ENCODE measurements at places on chromosomes 12 and 14.

DNA sequence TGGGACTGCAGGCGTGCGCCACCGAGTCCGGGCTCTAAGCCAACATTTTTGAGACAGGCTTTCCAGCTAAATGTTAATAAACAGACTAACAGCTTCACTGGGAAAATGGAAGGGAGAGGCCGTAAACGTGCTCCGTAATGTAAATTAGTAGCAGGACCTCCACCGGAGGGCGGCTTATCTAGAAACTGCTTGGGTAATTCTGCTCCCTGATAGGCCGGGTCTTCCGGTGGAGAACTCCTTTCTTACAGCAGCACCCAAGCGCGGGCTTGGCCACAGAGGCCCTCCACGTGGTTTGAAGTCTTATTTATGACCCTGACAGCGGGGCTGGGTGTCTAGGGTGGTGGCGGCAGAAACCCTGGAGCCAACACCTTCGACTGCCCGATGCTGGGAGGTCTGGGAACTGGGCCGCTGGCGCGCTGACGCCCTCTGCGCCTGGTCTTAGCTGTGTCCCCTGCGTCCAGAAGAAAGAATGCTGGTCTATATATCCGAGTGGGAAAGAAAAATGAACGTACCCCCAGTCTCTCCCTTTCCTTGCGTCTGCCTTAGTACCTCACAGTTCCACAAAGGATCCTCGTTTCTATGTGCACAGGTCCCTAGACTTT is 1.7 kb downstream of the DPPA3 start:
- no peak for DNase-seq

DNA sequence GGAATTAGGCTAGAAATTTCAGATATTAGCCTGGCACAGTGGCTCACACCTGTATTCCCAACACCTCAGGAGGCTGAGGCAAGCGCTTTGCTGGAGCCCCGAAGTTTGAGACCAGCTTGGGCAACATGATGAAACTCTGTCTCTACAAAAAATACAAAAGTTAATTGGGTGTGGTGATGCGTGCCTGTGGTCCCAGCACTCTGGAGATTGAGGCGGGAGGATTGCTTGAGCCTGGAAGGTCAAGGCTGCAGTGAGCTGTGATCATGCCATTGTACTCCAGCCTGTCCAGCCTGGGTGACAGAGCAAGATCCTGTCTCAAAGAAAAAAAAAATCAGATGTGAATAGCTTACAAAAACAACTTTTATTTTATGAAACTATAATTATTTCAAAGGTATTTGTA is 15.1 kb downstream of the FRMD6 start:
- no peak for DNase-seq

DNA sequence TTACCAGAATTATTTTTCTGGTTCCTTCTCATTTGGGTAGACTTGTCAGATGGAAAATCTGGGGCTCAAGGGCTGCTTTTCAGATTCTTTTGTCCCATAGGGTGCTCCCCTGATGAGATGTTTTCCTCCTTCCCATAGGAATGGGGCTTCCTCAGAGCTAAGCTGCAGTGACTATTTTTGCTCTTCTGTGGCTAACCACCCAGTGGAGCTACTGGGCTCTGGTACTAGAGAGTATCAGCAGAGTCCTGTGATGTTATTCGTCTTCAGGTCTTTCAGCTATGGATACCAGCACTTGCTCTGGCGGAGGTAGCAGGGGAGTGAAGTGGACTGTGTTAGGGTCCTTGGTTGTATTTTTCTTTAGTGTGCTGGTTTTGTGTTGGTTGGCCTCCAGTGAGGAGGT is 716.1 kb upstream of the LMO3 start:
- no peak for DNase-seq

GRCh38 chr14:95106971-95107370 is 50.4 kb downstream of the DICER1 start:
- DNase-seq: no peak

- DNase-seq: no peak
Measured at GRCh38 chr12:24228371-24228770, 278.9 kb upstream of the SOX5 start.

DNA sequence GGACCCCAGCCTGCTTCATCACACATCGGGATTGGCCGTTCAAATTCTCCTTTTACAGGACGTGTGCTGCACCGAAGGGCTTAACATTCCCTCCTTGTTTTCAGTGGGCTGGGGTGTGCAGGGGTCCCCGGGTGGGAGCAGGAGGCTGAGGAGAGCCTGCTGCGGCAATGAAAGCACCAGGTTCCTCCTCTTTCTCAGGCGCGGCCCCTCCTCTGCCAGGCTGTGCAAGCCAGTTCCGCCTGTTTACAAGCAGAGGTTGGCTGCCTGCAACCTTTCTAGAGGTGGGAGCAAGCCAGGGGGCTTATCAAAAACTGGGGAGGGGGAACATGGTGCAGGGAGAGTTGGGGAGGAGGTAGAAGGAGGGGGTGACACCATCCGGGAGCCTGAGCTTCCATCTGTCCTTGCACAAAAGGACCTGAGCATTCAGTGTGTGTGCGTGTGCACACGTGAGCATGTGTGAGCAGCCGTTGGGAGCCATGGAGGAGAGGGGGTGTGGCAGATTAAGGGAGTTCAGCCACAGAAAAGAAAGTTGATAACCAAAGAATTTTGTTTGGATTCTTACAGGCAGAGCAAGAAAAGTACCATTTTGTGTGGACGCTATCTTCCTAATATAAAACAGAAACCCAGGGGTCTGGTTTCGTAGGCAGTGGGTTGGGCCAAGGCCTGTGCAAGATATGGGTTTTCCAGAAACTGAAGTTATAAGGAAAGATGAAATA is 108.8 kb upstream of the RFLNA start:
- DNase-seq: no peak

DNA sequence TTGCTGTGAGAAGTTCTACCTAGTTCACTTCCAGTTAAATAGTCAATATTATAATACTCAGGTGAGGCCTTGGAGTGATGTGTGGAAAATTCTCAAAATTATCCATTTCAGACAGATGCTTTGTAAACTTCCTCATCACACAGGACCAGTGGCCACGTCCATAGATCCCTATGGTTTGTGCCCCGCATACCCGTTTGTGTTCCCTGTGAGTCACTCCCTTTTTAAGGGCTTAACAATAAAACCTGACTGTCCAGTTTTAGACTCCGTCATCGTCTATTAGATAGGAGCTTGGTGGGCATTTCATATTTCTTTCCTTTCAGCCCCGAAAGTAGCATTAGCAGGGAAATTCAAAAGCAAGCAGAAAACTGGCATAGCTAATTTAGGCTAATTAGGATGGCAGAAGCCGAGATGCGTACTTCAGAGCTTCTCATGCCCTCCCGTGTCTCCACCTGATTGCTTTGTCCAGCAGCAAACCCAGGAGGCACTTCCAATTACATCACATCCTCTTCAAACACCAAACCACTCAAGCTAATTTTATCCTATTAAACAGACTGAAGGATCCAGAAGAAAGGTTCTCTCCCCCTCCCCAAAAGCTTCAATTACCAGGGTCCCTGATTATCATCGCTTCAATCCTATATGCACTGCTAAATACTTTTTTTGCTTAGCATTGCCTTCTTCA is 186.6 kb upstream of the OTX2 start:
- no peak for DNase-seq

DNA sequence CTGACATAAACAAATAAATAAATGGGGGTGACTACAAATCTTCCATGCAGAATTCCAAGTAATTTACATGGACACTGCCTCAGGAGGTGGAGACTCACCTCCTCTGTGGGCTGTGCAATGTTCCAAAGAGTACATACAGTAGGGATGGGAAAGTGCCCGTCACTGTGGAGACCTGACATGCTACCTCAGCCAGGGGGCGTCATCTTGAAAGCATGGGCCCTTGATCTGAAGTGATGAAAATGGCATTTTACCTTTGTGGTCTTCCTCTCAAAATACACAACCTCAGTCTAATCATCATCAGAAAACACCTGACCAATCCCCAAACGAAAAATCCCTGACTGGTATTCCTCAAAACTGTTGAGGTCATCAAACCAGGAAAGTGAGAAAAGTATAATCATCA is 48.4 kb downstream of the ANAPC7 start:
- no peak for DNase-seq

DNA sequence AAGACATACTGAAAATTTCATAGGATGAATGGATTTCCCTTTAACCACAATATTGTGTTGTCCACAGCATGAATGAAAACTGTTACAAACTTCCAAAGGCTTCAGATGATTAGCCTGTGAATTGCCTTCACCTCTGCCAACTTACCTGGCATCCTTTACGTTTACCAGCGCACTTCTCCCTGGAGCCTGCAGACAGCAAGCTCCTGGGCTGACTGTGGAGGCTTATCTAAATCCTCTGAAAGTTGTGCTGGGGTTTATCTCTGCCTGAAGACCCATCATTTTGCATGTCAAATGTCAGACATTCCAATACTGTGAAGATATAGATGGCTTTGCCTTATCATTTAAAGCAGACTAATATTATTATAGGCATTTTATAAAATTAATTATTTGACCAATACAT is 403.0 kb downstream of the SYT1 start:
- DNase-seq: no peak

DNA sequence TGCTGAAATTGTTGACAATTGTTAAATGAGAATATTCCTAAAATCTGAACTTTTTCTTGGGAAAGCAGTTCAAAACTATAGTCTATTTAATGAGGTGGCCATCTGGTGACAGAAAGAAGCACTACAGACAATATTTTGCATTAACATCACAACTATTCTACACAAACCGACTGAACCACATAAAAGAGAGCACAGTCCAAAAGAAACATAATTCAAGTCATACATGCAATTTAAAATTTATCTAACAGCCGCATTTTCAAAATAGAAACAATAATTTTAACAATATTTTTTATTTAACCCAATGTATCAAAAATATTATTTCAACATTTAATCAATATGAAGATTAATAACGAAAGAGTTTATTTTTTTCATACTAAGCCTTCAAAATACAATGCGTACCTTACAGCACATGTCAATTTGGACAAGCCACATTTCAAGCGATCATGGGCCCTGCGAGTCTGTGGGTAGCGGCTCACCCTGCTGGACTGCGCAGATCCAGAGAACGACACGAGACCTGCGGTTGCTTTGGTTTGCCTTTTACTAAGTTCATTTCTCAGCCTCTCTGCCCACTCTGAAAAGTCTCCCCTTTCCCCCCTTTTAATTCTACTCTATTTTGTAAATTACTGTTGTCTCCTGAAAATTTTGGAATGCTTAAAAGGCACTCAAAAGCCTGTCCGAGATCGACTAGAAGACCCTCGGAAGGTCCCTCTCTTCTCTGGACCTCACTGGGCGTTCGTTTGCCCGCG is 947 bp upstream of the LRRC9 start:
- no peak for DNase-seq

DNA sequence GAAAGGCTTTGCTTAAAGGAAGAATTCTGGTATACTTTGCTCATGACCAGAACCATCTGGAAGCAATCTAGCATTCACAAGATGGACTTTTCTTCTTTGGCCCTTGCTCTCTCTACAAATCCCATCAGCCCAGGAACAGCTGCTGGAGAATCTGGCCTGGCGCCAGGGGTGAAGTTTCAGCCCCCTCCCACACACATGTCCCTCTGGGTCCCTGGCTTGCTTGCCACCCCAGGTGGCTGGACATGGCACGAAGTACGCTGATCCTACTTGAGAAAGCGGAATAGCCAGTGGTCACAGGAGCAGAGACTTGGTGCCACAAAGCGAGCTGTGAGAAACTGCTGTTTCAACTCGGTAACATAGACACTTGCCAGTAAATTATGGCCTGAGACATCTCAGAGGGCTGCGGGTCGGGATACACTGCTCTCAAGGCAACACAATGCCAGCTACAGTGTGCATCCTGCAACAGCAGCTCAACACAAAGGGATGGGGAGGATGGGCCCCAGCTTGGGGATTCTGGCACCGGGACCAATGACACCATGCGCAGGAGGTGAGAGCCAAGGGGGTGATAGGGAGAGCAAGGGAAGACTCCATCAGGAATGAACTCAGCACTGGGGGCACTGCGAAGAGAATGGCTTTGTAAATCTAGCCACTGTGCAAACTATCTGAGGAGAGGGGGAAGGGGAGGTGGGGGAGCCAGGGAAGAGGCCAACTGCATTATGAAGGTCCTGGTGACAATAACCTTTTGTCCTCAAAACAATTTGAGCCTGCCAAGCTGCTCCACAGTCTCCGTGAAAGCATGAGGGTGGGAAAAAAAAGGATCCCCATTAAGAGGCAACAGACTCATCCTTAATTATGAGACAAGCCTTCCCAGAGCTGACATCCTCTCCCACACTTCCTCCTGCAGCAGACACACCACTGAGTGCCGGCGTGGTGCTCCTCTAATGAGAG is 219.9 kb downstream of the PPM1H start:
- no peak for DNase-seq

GRCh38 chr12:46556105-46556559 is 183.6 kb upstream of the SLC38A2 start:
- no peak for DNase-seq

DNA sequence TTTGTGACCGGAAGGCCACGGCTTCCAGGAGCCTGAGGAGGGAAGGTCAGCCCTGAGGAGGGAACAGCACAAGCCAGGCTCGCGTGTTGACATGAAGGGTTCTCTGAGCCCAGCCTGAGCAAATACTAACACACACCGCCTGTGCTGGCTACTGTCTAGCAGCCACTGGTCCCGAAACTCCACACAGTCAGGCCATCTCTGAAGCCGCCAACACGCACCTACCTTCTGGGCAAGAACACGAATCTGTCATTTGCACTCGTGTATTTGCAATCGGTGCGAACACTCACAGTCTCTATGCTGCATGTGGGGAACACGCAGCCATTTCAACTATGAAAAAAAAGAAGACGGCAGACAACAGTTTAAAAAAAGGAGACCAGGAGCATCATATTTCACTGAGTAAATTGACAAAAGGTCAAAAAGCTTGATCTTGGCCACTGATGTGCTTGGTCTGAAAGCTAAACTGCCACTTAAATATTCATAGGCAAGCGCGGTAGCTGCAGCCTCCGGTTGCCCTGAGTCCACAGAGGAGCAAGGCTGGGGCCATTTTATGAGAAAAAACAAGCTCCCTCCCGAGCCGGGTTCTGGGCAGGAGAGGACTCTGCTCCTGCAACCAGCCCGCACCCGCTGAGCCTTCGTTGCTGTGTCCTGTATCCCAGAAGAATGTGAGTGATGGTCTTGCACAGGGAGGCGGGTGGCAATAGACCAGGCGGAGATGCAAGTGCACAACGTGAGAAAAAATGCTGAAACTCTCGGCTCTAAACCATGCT is 57.8 kb downstream of the RIMBP2 start:
- no peak for DNase-seq
